ENCODE measurements at places on chromosomes 4 and X.
A peak's percentile ranks its signal among the peaks of the same experiment; 100 is the strongest.

GRCh38 chr4:163611182-163611581 lies 116.7 kb downstream of the TMA16 start:
- DNase-seq, result no peak

DNA sequence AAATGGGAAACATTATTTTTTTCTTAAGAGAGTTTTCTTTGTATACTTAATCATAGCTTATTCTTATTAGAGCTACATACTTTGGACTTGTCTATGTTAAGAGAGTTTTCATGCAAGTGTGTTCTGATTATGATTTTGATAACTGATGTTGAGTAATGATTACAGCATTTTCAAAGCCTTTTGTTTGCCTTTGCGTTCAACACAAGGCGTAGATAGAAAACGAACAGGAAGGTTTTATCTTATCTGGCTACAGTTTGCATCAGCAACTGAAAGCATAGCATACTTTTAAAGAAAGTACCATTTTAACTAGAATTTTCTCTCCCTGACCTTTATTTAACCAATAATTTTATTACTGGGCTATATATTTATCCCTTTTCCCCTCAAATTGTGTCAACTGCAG lies 51.6 kb upstream of the PDLIM5 start:
- DNase-seq, result no peak

DNA sequence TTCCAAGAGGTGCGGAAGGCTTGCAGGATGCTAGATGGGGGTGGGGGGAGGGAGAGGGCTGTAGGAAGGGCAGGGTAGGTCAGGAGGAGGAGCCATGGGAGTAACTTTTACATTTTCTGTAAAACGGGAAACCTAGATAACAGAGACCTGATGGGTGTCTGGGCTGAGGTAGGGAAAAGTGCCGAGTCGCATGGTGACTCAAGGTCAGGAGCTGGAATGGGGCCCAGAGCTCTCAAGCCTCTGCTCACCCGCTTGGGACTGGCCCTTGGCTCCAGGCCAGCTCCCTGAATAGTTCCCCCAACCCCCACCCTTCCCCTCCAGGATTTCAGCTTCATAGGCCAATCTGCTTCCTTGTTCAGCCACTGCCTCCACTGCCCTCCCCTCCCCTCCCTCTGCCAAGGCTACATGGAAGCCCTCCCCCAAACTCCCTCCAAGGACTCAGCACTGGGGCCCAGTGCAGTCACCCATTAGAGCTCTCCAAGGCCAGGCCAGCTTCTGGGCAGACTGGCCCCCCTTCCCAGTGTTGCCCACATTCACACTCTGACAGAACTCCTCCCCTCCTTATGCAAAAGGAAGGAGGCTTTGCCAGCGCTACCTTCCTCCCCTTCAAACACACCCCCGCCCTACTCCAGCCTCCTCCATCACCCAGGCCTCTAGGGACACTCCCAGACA lies 43.6 kb downstream of the TSC22D3 start:
- DNase-seq, result no peak

DNA sequence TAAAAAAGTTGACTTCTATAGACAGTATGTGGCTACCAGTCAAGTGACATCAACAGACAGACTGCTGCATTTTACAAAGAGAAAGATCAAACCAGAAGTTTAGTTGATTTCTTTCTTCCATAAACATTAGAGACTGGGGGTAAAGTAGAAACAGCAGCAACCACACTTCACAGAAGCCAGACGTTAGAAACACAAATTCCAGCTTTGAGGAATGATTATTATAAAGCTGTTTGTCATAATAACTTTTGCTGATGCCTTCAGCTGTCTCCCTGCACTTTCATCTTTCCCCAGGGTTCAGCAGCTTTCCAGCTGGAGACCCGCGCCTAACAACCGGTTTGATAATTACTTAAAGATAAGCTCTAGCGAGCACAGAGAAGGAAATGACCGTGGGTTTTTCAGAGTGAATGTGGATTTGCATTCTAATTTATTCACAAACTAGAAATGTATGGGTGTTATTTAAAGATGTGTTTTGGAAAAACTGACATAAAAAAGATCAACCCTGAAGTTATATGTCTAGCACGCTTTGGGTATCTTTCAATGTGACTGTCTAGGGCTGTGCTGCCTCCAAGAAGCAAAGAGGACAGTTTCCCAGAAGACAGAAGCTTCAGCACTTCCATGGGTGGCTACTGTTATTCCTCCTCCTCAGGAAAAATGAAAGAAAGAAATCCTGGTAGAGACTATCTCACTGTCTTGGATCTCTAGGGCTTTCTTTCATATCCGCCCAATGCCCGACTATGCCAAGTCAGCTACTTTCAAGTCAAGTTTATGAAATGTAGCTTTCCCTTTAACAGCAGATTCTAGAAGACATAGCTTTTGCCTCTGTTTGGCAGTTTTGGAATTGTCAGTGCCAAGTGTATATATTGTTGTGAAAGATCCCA lies 15.0 kb upstream of the ENAM start:
- DNase-seq, result no peak

DNA sequence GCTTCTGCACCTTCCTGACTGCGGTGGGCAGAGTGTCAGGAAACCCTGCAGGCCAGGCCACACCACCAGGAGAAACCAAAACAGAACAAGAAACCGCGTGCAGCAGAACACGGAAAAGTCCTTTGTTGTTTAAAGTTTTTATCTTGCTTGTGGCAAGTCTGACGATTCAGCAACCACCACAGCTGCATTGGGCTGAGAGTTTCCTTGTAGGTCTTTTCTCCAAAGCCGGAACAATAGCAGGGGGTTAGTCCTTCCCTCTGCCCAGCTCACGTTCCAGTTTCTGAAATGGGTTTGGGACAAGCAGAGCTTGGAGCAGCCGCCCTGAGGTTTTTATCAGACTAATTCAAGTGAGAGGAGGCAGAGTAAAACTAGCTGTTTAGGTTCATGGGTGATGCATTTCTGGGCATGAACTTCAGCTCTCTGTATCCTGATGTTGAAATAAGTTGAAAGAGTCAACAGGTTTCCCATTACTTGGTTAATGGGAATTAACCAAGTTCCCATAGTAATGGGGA lies 216.9 kb downstream of the PTTG2 start:
- DNase-seq, result peak; percentile 28
